GM12892 (cell line): ENCODE measurements at places on chromosomes 16 and 17.

GRCh38 chr17:41835214-41835799 is 725 bp downstream of the NT5C3B start:
- DNase-seq: no peak

DNA sequence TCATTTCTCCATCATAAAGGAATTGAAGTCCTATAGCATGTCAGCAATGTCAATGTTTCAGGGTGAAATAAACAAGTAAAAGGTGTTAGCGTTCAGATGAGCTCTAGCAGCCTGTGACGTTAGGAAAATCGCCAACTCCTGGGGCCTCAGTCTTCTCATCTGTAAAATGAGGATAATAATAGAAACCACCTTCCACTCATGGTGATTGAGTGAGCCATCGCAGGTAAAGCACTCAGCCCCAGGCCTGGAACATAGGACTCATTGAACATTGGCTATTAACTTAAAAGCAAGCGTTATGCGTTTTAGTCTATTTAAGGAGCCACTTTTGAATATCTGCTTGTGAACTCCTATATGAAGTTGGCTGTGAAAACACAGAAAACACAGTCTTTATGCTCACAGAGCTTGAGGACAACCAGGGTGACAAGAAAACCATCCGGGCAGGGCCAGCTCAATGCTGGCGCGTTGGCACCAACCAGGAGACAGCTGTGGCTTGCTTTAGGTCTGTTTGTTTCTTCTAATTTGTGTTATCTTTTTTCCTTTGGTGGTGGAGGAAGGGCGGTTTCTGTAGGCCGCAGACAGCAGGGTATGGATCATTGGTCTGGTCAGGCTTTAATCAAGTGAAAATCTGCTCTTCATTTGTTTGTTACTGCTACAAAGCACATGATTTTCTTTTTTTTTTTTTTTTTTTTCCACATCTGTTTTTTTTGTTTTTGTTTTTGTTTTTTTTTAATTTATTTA is 35.7 kb upstream of the MED9 start:
- no peak for DNase-seq

GRCh38 chr17:69516911-69517310 is 102.4 kb downstream of the MAP2K6 start:
- no peak for DNase-seq

DNA sequence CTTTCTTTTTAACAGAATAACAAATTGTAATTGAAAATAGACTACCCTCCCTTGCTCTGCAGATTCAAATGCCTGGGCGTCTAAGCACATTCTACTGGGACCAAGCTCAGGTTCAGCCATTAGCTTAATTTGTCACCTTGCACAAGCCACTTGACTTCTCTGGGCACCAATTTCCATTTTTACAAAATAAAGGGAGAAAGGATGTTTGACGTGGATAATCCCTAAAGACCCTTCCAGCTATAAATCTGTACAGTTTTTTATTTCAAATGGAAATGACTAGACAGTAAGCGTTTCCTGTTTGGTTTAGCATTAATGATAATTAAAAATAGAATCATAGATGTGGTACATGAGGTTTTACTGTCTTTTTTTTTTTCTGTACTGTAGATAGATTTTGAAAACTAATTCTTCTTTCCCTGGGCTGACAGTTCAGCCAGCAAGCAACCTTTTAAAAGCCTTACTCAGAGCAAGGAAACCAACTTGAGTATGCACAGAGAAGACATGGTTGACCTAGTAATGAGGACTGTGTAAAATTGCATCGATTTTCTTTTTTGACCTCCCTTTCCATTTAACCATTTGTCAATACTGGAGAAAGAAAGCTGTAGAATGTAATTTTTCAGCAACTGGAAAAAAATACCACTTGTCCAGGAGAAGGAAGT is 1329.5 kb upstream of the CDH8 start:
- no peak for DNase-seq

GRCh38 chr16:2964475-2965336 is 631 bp downstream of the KREMEN2 start:
- peak; percentile 76 for DNase-seq

- no peak for DNase-seq
These were observed 13.4 kb downstream of the C17orf58 start for GRCh38 chr17:67982686-67983382.

- DNase-seq: no peak
These were observed 21.8 kb downstream of the ACSM1 start for GRCh38 chr16:20675488-20676267.

- peak; percentile 66 for DNase-seq
These were observed at the start of gene COX10 for GRCh38 chr17:14069251-14070021. Gene COX10 (plus strand): TSS chr17:14069504. CDS start chr17:14069606, 102 bp downstream.

- no peak for DNase-seq
These were observed 38.7 kb downstream of the XYLT1 start for GRCh38 chr16:17431968-17432625.

- no peak for DNase-seq
These were observed 44.9 kb upstream of the CNEP1R1 start for GRCh38 chr16:49980166-49980565.

DNA sequence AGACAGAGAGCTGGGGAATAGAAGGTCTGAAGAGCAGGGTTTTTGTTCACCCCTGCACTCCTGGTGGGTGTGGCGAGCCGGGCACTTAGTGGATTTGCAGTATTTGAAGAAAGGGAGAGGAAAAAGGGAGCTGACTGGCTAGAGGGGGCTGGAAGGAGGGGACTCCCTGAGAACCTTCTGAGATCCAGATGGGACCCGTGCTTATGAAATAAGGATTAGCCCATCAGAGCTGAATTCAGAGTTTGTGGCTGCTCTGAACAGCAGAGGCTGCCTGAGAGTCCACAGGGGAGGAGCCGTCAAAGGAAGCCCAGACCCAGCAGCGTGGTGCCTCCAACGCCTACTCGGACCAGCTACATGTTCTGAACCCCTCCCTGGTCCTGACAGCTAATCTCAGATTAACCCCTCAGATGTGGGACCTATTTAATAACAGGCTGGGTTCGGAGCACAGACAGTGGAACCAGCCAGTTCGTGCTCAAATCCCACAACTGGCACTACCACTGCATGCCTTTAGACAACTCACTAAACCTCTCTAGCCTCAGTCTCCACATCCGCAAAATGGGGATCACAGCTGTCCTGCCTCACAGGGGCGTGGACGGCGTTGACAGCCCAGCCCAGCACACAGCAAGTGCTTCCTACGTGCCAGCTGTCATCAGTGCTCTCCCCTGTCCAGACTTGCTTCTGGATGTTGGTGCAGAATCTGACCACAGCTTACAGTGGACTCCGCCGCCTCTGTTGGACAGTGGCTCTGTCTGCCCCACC is 70.6 kb downstream of the DYNLRB2 start:
- DNase-seq: no peak

DNA sequence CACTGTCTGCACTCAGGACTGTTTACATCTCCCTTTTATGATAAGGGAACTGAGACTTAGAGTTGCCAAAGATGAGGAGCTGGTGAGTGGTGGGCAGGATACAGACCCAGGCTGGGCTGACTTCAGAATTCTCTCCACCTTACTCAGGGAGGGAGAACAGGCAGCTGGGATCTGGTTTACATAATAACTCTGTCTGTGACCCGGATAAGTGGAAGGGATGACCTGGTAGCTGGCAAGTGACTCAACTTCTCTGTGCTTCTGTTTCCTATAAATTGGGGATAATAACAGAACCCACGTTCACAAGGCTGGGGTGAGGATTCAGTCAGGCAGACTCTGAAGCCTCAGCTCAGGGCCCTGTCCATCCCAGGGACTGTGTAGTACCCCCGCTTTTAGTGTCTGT is 2.6 kb downstream of the SNX20 start:
- DNase-seq: no peak
